ENCODE measurements at places on chromosomes 3 and 15.

DNA sequence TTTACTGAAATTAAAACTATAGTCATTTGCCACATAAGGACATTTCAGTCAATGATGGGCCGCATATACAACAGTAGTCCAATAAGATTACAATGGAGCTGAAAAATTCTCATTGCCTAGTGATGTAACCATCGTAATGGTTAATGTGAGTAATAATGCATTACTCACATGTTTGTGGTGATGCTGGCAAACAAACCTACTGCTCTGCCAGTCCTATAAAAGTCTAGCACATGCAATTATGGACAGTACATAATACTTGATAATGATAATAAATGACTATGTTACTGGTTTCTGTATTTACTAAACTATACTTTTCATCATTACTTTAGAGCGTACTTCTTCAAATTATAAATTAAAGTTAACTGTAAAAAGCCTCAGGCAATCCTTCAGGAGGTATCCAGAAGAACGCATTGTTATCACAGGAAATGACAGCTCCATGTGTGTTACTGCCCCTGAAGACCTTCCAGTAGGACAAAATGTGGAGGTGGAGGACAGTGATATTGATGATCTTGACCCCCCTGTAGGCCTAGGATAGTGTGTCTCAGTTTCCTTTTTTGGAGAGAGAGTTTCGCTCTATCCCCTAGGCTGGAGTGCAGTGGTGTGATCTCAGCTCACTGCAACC lies 102.7 kb downstream of the ATP1B3 start:
- DNase-seq: no peak

- DNase-seq: no peak
These were observed 698.8 kb downstream of the MECOM start for GRCh38 chr3:168964736-168965135.

GRCh38 chr3:129017484-129017899 lies 16.4 kb downstream of the EFCC1 start:
- DNase-seq: no peak

DNA sequence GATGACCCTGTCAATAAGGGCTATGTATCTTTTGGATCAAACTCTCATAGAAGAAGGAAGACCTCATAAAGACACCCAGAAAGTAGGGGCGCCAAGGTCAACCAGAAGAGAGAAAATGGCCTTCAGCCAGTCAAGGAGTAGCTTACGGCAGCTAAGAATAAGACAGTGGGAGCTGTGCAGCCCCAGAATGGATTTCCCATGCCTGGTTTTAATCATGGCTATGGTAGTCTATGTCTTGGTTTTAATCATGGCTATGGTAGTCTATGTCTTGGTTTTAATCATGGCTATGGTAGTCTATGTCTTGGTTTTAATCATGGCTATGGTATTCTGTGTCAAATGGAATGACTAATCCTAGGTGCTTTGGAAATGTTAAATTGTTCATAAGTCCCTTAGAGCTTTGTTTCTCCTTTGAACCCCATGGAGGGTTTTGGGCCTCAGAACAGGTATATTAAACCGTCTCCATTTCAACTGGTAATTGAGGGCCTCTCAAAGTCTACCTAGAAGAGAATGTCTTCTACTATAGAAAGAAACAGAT lies 742.0 kb upstream of the CFAP20DC start:
- DNase-seq: no peak

DNA sequence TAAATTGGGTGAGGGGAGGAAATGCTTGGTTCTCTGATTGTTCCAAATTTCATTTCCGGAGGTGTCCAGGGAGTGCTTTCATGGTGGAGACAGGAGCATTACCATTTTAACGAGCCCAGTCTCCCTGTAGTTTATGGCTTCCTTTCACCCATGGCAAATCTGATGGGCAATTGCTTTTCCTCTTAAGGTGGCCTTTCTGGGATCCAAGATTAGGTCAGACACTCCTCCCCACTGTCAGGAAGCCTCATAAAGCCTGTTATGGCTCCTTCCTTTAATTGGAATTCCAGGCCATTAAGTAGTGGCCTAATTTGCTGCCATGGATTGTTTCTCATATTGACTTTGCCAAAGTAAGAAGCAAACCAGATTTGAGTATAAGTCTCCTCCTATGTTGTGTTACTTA lies 157.8 kb downstream of the PDCD6IP start:
- no peak for DNase-seq

GRCh38 chr3:177249203-177249602 lies 51.9 kb upstream of the TBL1XR1 start:
- no peak for DNase-seq

- DNase-seq: no peak
These were observed 408.2 kb upstream of the CBLB start for GRCh38 chr3:106276755-106277612.

DNA sequence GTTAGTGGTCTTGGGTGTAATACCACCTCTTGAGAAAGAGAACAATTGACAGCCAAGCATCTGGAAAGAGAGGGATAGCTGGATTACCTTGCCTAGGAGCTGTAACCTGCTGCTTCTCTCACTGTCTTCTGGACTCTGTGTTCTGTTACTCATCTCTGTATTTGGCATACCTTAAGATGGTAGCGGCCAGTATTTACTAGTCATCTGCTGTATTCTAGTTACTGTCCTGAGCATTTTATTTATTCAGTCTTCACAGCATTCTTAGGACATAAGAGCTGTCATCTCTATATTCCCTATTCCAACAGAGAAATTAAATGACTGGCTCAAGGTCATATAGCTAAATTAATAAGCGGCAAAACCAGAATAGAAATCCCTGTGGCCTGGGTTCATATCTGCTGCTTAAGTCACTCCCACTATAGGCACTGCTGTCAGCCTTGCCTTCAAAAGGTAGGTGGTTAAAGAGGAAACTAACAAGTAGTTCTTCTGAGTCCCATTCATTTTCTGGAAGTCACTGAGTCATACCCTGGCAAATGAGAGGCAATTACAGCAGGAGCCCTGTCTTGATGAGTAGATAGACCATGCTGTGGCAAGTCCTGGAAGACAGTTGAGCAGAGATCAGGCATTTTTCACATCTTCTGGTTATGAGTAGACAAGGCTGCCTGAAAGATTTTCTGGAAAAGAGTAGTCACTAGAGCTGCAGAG lies 68.2 kb downstream of the RAB7A start:
- peak; percentile 69 for DNase-seq

DNA sequence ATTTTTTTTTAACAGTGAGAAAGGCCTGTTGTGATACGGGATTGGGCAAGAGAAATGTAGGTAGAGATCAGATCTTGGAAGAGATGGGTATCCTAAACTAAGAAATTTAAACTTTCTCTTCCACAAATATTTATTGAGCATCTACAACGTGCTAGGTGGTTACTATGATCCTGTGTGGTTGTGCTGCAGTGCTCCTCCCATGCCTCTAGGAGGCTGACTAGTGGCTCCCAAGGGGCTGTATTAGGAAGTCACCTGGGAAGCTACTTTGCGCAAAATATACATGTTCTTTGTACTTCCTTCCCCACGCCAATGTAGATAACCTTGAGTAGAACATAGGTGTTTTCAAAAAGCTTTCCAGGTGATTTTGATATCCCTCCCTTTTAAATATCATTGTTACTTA lies 27.2 kb downstream of the USP3 start:
- no peak for DNase-seq

GRCh38 chr15:40770147-40770721 lies 454 bp downstream of the C15orf62 start:
- no peak for DNase-seq

- DNase-seq: no peak
These were observed 244.5 kb downstream of the RBMS3 start for GRCh38 chr3:29525254-29525881.

GRCh38 chr3:11917051-11917450 lies 70.4 kb upstream of the TAMM41 start:
- no peak for DNase-seq

DNA sequence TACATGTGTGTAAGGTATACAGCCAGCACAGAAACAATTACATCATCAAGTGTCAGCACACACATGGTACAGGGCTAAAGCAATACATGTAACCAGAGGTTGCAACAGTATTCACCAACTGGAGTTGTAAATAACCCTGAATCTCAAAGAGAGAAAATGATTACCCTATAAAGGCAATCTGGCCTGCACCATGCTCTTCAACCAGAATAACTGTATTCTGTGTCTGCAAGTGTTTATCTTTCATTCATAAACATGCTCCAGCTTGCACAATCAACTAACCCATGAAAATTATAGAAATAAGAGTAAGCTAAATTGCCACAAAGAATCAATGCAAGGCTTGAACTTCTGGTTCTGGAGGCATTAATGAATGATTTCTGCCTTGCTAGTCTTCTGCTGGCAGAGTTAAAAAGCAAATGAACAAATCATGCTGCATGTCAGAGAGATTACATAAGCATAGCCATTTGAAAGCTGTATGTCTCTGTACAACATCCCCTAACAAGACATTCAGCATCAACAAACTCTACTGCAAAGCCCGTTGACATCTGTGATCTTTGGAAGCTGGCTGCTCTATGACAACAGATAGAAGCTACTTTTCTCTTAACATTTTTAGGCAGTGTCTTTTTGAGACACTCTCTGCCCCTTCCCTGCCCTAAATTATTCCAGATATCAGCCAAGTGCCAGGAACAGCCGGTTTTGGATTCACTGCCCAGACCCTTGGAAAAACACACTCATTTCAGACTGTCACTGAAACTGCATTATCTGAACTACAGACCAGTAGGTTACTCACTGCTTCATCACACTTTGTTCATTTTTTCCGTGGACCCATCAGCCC lies 871.0 kb downstream of the OTOL1 start:
- DNase-seq: no peak

Data from stimulated activated CD4-positive, alpha-beta T cell treated with anti-CD3 and anti-CD28 coated beads, Interleukin-1b, Interleukin-23, amount 100 ng/mL, for 48 hours (primary cell).